ENCODE measurements at places on chromosomes 11 and 22.

DNA sequence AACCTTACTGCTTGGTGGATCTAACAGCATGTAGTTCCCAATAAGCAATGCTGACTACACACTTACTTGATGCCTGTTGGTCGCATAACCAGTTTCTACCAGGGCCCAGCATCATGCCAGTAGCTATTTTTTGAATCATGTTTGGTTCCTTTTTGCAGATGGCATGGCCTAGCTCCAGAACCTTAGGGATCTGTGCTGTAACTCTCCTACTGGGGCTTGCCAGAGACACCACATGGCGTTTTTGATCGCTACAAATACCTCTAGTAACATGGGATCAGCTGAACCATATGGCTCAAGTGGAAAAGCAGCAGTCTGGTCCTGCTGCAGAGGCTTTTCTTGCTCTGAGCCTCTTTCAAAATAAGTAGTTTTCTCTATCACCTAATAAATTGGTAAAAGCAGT lies 654.6 kb upstream of the API5 start:
- DNase-seq, result no peak

GRCh38 chr11:61007383-61007955 lies 36.0 kb downstream of the CD6 start:
- DNase-seq, result no peak

- DNase-seq, result no peak
These were observed 6.8 kb downstream of the MICAL2 start for GRCh38 chr11:12117200-12117599.

- DNase-seq, result no peak
These were observed 114.4 kb downstream of the NCAM1 start for GRCh38 chr11:113075586-113076095.

GRCh38 chr22:30945653-30946052 lies 22.9 kb downstream of the MORC2 start:
- DNase-seq, result no peak

DNA sequence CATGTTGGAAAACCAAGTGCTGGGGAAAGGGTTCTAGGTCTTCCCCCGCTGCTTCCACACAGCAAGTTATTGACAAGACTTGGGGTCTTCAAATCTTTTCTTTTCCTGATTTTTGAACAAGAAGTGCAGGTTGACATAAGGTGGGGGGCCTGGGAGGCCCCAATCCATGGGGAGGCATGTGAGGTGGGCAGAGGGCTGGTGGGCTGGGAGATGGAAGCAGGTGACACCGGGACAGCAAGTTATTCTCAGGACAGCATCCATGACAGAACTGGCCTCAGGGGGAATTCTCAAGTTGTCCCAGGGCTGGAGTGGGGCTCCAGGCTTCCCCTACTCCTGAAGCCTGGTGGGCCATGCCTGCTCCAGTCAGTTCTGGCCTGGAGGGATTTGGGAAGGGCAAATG lies 5.5 kb downstream of the FGF19 start:
- no peak for DNase-seq

DNA sequence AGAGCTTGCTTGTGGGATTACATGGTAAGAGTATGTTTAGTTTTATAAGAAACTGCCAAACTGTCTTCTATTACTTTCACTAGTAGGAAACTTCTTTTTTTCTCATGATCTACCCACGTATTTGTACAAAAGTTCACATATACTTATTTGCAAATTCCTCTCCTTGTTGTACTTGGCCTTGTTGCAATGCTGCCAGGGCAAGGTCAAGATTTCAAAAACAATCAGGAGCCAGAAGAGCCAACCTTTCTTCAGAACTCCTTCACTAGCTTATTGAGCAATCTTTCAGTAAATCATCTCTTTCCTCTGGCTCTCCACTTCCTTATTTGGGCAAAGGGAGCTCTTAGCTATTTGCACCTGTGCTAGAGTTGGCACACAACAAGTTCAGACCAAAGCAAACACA lies 9.7 kb downstream of the SRSF8 start:
- DNase-seq, result no peak

DNA sequence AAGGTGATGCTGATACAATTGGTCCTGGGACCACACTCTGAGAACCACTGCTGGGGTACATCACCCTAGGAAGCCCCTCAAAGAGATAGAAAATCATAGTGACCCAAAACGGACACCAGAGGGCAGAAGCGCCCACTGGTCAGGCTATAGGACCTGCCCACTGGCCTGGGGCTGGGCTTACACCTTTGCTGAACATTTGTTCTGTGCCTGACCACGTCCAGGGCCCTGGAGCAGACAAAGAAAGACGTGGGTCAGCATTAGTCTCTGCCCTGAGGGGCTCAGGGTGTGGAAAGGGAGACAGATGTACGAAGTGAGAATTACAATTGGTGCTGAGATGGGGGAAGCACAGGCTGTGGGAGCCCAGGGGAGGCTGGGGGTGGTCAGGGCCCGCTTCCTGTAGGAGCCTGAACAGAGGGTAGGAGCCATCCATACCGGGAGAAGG lies 14.4 kb upstream of the SERPINH1 start:
- DNase-seq, result peak; percentile 45

- DNase-seq, result no peak
These were observed 11.6 kb downstream of the PHLDB1 start for GRCh38 chr11:118618991-118619375.

- DNase-seq, result no peak
These were observed 18.1 kb downstream of the FAM168A start for GRCh38 chr11:73579641-73580434.

DNA sequence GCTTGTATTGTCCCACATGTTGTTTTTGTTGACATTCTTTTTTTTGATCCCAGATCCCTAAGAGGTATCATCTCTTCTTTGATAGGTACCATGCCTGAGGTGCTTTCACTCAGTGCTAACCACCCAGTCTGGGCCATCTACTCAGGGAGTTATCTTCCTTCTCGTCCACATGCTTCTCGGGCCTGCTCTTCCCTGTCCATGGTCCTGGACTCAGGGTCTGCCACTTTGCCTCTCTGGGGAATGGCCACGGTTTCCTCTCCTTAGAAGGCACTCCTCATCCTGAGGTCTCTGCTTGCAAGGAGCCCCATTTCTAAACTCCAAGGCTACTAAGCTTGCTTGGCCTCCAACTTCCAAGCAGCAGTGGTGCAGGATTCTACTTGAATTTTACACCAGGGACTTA lies 227.0 kb upstream of the NCAM1 start:
- DNase-seq, result no peak

DNA sequence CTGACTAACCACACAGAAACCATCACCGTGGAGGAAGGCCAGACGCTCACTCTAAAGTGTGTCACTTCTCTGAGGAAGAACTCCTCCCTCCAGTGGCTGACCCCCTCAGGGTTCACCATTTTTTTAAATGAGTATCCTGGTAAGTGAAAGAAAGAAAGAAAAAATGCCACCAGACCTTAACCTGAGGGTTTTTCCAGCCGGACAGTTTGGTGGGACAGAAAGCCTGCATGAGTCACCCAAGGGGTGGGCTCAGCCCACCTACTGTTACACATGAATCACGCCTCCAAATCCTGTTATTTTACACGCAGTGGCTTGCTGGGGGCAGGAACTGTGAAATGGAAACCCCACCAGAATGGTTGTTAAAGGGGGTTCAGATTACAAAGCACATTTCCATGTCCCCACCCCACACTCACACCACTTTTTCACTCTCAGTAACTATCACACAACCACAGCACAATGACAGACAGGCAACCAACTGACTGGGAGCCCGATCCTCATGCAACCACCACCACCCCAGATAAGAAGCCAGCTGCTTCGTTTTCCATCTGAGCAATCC lies 11.9 kb downstream of the CRTAM start:
- DNase-seq, result no peak

DNA sequence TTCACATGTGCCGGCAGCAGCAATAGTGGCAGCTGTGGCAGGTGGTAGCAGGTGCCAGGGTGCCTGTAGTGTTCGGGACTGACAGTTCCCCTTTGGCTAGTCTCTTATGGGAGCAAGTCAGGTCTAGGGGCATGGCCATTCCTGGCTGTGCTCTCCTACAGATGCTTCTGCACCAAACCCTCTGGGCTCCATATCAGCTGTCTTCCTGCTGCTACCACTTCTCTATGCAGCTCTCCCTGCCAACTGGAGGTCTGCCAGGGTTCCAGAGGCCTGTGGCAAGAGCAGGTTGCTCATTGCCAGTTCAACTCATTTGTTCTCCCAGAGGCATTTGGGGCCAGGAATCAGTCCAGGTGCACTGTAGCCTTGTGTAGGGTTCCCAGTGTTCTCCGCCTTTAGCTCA lies 473.7 kb downstream of the JRKL start:
- no peak for DNase-seq

- DNase-seq, result peak; percentile 72
These were observed 25.6 kb downstream of the YWHAH start for GRCh38 chr22:31969789-31970489.

GRCh38 chr11:41309111-41309522 lies 150.3 kb downstream of the LRRC4C start:
- no peak for DNase-seq

DNA sequence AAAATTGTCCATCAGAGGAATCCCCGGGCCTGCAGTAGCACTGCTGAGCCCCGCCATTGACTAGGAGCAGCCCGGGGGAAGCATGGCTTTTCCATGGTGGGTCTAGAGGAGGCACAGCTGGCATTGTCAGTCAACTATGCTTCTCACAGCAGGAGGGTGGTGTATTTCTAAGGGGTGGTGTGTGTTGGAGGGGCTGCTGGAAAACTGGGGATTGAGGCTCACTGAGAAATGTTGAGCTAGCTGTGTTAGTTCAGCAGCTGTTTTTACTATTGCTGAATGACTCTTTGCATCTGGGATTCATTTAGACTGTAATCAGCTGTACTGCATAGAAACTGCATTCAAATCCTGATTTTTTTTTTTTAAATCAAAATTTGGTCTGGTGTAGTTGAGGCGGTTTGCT lies 5.6 kb downstream of the DDX10 start:
- no peak for DNase-seq

DNA sequence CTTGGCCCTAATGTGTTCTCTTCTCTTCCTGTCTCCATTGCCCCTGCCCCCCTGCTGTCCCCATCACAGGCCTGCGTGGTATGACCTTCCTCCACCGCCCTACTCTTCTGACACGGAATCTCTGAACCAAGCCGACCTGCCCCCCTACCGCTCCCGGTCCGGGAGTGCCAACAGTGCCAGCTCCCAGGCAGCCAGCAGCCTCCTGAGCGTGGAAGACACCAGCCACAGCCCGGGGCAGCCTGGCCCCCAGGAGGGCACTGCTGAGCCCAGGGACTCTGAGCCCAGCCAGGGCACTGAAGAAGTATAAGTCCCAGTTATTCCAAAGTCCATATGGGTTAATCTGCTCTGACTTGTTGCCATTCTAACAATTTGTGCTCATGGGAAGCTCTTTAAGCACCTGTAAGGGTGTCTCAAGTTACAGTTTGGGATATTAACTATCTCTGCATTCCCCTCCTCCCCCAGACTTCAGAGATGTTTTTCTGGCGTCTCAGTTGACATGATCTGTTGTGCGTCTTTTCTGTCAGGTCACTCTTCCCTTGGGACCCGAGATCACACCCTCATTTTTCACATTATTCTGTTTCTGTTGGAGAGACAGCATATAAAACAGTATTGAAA lies 60.0 kb downstream of the COMMD9 start:
- no peak for DNase-seq

GRCh38 chr11:11426226-11426952 lies 73.3 kb upstream of the CSNK2A3 start:
- DNase-seq, result no peak
